ENCODE measurements at places on chromosomes 4 and X.
A peak's percentile ranks its signal among the peaks of the same experiment; 100 is the strongest.

DNA sequence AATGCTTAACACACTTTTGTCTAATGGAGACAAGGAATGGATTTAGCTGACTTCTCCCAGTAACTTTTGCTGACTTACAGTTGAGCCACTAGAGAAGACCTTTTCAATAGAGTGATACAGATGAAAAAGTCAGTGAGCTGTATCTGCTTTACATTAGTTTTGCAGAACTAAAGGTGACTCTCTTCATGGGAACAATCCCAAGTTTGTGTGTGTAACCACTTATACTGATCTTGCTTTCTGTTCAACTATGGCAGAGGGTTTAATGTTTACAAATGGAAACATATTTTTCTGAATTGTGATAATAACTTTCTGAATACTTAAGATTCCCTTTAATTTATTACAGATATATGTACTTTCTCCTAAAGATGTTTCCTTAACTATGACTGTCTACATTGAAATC lies 182.6 kb upstream of the PUDP start:
- no peak for DNase-seq

DNA sequence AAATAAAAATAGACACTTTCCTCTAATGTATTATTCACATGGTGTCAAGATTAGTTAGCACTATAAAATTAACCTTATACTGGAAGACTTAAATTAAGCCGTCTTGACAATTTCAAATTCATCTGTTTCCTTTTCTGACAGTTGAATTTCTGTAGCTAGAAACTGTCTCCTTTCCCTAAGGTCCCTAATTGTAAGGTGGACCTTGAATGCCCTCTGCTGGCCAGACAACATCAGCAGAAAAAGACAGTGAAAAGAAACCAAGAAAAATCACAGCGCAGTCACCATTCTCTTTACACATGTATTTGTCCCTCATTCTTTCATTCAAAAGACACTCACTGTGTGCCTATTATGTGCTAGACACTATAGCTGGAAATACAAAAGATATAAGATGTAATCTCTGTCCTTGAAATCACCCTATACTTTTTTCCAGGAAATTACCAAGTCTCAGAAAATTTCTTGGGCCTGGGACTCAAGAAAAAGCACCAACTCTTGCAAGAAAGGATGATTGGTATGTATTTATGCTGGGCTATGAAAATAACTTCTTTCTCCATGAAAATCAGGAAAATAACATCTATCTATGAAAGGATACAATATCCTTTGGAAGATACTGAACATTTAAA lies 32.7 kb upstream of the AMBN start:
- DNase-seq = no peak

- peak; percentile 29 for DNase-seq
These were observed 9.5 kb downstream of the RNF175 start for GRCh38 chr4:153750197-153750817.

- DNase-seq = no peak
These were observed 16.9 kb downstream of the CPLX1 start for GRCh38 chr4:808860-809570.

DNA sequence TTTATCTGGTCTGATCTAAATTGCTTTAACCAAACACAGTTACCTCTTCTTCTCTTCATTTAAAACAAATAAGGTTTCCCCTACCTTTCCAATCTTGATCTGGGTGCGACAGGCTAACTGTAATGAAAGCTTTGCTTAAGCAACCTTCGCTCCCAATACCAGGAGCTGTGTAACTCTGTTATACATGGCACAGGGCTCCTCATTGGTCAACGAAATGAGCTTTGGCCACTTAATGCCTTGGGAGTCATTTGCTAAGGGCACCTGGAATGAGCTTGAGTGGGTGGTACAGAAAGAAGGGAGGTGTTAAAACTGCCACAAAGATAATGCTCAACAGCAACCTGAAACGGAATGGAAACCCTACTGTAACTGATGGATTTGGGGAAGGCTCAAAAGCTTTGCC lies 140.5 kb downstream of the CHRNA9 start:
- DNase-seq = no peak

DNA sequence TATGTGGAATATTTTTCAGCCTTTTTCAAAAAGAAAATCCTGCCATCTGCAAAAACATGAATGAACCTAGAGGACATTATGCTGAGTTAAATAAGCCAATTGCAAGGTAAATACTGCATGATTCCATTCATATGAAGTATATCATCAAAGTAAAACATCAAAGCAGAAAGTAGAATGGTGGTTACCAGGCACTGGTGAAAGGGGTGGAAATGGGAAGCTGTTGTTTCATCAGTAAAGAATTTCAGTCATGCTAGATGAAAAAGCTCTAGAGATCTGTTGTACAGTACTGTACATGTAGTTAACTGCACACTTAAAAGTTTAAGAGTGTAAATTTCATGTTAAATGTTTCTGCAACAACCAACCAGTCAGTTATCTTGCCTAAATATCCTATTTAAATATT lies 196.8 kb upstream of the ADGRL3 start:
- no peak for DNase-seq

DNA sequence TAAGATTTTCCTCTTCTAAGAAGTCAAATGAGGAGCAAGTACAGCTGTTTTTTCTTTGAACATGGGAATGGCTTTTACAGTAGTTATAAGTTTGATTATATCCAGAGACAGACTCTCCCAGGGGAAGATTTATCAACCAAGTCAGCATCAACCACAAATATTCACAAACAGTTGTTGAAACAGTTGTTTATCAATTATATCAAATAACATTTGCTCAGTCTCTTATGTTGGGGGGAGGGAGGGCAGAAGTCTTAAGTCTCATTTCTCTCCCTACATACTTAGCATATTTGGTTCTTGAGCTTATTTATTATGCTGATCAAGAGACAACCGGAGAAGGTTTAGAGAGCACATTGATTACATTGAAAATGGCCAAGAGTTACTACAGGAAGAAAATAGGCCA lies 110.1 kb downstream of the FBXO8 start:
- no peak for DNase-seq

GRCh38 chr4:141309874-141310273 lies 89.2 kb downstream of the ZNF330 start:
- no peak for DNase-seq

- no peak for DNase-seq
These were observed 96.0 kb downstream of the TENM3 start for GRCh38 chr4:182339221-182339641.

GRCh38 chr4:24067367-24068193 lies 177.7 kb upstream of the PPARGC1A start:
- DNase-seq = peak; percentile 3
